ENCODE measurements at places on chromosomes 3 and 15. TPM values are rescaled to one million over a fixed set of nuclear protein-coding genes. Genes with fewer than 3 reads are reported as not detected.

GRCh38 chr15:75583701-75584100 is 4.6 kb upstream of the PTPN9 start:
- no peak for DNase-seq

DNA sequence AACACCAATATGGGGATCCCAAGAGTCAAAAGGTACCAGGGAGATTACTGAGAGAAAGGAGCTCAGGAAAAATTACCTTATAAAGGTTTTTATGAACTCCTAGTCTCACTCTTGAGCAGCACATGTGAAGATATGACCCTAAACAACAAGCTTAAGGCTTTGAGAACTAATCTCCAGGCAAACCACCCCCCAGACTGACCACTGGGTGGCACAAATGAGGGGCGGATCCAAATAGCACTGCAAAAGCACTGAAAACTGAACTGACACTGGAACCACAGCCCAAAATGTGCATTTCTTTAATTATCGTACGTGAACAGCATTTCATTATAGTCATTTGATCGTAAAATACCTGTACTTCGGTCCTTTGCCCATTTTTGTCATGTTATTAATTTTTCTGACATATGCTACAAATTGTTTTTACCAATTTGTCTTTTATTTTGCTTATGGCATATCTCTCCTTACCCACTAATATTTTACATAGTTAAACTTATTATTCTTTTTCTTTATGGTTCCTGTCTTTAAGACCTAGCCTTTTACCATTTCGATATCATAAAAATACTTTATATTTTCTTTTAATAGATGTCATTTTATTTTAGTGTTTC is 31.5 kb upstream of the TFDP2 start:
- DNase-seq = no peak

DNA sequence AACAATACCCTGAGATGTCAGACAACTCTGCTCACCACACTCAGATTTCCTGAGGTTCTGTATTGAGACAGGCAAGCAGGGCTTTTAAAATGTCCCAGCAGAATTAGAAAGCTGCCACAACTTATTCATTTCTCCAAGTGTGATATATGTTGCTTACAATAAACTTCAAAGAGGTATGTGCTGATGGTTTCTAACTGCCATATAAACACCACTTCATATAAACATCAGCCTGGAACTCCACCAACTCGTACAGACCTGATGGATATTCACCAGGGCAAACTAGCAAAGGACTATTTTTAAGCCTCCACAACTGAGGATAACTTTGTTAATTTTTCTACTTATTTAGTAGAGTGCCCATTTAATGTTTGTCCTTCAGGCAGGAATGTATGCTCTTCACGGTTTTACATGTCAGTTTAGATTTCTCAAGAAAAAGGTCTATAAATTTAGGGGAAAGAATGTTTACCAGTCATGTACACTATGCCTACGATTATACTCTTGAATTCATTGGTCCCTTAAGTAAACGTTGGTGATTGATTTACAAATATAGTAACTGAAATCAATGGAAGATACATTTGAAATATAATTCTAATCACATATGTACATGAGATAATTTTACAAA is 109.6 kb upstream of the ABI3BP start:
- DNase-seq = no peak

GRCh38 chr15:71874245-71874644 is 63.9 kb downstream of the NR2E3 start:
- no peak for DNase-seq

DNA sequence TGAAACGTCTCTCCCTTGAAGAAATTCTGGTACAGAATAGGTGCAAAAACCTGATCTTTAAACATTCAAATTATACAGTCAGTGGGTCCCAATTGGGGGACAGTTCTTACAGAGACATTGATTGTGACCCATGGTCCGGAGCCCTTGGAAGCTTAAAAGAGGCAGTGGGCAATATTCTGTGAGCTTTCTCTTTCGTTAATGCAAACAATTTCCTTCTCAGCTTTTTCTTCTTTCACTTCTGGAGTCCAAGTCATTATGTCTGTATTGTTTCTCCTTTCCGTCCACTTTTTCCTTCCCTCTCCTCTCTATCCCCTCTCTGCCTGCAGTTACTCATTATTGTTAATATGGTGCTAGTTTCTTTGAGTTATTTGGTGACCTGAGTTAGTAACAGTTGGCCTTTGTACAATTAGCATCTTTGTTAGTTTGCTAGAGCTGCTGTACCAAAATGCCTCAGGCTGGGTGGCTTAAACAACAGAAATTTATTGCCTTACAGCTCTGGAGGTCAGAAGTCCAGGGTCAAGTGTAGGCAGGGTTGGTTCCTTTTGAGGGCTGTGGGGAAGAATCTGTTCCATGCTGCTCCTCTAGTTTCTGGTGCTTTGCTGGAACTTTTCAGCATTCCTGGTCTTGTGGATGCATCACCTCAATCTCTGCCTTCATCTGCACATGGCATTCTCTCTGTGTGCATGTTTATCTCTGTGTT is 102.6 kb downstream of the GMPS start:
- no peak for DNase-seq

DNA sequence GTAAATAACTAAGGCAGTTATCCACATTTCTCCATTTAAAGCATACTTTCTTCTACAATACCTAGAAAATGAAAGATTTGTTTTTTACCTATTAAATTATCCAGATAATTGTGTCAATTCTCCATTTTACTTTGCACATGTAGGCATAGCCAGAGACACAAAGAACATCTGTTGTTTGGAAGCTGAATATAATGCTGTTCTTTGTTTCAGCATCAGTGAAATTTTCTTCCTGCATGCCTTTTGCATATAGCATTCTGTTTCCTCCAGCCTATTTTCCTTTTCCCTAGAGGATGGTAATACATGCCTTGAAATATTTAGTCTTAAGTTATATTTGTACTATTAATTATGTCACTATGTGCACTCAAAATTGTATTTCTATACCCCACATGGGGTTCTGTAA is 233.7 kb downstream of the CNTN6 start:
- no peak for DNase-seq

DNA sequence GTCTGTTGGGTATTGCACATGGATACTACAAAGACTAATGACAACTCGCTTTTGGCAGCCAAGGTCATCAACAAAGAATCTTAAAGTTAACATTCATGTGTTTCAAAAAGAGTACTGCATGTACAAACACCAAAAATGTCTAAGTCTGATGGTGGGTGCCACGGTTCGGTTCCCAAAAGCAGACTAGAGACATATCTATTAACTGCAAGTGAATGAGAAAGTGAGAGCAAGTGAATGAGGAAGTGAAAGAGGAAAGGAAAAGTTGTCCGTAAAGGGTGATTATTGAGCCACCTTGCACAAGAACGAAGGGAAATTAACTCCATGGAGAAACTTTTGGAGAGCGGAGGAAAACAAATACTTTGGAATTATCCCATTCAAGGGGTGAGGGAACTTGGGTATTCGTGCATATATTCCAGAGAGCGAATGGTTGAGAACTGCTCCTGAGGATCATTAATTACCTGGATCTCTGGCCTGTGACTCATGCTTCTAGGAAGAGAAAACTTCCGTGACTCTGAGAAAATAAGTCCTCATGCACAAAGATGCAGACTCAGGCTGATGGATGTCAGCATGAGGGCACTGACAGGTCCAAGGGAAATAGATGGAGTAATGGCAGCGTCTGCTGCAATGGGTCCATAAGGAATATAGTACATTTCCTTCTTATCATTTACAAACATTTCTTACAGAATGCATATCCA is 336.5 kb upstream of the TGFBR2 start:
- no peak for DNase-seq

DNA sequence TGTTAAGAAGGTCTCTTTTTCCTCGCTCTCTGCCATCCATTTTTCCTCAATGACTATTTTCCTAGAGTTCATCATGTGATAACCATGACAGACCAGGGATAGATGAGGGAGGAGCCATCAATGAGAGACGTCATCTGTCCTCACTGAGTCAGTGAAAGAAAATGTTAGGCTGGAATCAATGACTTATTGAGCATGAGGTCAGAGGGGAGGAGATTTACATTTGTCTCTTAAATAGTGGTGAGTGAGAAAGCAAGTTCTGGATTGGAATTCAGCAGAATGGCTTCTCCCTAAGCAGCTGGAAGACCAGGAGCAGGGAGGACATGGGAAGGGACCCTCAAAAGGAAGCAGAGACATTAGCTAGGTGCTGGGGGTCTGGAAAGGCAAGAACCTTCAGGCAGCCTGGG is 28.2 kb upstream of the USP3 start:
- DNase-seq = no peak

- no peak for DNase-seq
Measured at GRCh38 chr3:177468331-177468730, 271.0 kb upstream of the TBL1XR1 start.

DNA sequence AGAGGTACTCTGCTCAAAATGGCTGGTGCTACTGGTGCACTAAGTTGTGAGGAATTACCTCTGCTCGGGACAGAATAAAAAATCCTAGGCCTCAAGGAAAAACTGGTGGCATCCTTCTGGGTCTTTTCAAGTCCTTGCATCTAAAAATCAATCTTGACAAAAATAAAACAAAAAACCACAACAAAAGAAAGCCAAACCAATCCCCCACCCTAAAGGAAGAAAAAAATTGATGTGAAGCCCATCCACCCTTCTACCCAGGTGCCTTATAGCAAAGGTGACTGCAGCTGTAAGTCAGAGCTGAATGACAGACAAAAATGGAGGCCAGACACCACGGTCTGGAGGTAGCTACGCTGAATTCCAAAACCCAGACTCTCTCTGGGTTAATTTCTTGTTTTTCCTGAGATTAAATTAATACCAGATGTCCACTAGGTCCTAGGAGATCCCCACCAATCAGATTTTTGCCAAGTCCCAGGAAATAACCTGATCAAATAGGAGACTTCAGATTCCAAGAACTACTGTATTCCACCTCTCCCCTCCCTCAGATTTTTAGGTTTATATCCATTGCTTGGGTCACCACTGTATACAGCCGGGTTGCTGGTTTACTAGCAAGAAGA is 33.5 kb downstream of the ABCC5 start:
- no peak for DNase-seq

- no peak for DNase-seq
Measured at GRCh38 chr15:43067717-43068461, 37.9 kb downstream of the UBR1 start.

DNA sequence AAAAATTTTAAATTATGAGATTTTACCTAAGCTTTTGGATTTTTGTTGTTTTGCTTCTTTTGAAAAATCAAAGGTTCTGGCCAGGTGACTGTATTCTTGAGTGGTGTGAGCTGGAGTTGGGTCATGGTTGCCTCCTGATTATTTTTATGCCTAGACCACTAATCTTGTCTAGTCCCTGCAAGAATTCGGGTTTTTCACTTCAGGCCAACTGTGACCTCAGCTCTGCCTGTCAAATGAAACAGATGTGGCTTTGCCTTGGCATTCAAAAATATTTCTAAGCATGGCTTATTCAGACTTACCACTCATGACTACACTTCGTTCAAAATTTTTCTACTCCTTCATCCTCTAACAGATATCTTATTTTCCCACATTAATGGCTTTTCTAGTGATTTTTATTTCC is 25.4 kb upstream of the CDV3 start:
- DNase-seq = no peak

DNA sequence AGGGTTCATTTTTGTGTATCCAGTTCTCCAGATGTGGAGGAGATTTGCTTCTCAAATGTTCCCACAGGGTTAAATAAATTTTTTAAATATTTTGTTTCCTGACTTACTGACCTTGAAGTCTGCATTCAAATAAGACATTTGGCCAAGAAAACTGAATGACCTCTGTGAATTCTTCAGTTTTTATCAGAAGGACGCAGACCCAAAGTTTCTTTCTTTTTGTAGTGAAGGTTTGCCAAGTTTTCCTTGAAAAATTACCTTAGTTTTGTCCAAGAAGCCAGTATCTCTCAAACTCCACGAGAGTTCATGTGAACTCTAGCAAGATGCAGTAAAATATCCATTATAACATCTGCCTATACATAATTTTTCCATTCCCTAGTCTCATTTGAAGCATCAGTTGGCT is 202.9 kb downstream of the ZMAT3 start:
- DNase-seq = no peak

- no peak for DNase-seq
Measured at GRCh38 chr3:133940536-133940935, 44.9 kb upstream of the RAB6B start.

GRCh38 chr15:73569361-73569760 is 63.8 kb downstream of the NPTN start:
- no peak for DNase-seq

DNA sequence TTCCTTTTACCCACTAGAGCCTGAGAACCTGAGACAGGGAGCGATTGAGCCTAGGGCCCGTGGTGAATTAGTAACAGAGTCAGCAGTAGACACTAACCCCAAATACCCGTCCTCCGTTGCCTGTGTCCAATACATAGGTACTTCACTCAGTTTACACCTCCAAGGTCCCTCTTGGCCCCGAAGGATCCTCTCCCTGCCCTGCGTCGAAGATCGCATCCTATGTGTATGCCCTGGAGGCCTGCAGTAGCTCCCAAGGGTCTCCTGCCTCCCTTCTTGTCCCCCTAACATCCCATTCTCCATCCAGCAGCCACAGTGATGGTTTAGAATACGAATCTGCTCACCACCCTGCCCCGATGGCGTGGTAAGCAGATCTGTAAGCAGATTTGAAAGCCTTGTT is 67.0 kb downstream of the ISG20 start:
- no peak for DNase-seq

MYO5A gene
- 28.5 TPM for total RNA-seq

ZNF860 gene
- total RNA-seq = not detected

ANKUB1 gene
- total RNA-seq = not detected

DPPA2 gene
- not detected for total RNA-seq

FOXB1 gene
- total RNA-seq = 0.74 TPM

PLCB2 gene
- 174 TPM for total RNA-seq

SLC12A1 gene
- total RNA-seq = not detected
